Testis (tissue), 5 donors: ENCODE measurements at places on chromosomes 5 and 9. TPM values are rescaled to one million over a fixed set of nuclear protein-coding genes. Genes with fewer than 3 reads are reported as not detected.

Gene SYK
- total RNA-seq = 30.8 TPM

Gene LHX2
- 5.1 TPM for total RNA-seq

Gene TMEM171
- 2.7 TPM for total RNA-seq

- no peaks in the 10 kb centered on the region for H3K27me3 ChIP-seq
- no peak overlapping the region for H3K4me3 ChIP-seq
- no peak for DNase-seq
- H3K4me1 ChIP-seq = no peaks in the 10 kb centered on the region
- no peaks in the 10 kb centered on the region for H3K36me3 ChIP-seq
Observed at GRCh38 chr5:61612431-61612830, 280.4 kb downstream of the ZSWIM6 start.

GRCh38 chr9:73073337-73074175, 78.1 kb upstream of the ANXA1 start:
- H3K4me3 ChIP-seq = no peak overlapping the region
- no peaks in the 10 kb centered on the region for H3K27me3 ChIP-seq
- H3K36me3 ChIP-seq = no peaks in the 10 kb centered on the region
- no peak for DNase-seq
- H3K4me1 ChIP-seq = no peaks in the 10 kb centered on the region

DNA sequence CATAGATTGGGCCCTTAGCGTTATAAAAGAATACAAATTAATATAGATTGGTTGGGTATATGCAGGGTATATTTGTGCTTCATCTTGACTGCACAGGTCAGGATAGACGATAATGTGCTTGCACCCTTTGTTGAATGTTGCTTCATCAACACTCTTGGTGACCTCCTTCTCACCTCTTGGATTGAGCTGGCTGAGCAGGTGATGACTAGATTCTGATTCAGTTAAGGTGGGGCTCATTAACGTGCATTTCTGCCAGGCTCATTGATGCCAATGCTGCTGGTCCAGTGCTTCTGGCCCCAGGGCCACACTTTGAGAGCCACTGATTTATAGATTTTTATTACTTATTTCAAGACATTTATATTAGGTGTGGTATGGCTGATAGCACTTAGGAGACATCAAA, 27.7 kb downstream of the PCSK5 start:
- H3K27ac ChIP-seq = no peak overlapping the region
- H3K4me3 ChIP-seq = no peak overlapping the region
- H3K36me3 ChIP-seq = no peaks in the 10 kb centered on the region
- peaks cover under 1% of the 10 kb centered on the region for H3K4me1 ChIP-seq
- DNase-seq = no peak
